ENCODE measurements at places on chromosomes 5 and 9.

DNA sequence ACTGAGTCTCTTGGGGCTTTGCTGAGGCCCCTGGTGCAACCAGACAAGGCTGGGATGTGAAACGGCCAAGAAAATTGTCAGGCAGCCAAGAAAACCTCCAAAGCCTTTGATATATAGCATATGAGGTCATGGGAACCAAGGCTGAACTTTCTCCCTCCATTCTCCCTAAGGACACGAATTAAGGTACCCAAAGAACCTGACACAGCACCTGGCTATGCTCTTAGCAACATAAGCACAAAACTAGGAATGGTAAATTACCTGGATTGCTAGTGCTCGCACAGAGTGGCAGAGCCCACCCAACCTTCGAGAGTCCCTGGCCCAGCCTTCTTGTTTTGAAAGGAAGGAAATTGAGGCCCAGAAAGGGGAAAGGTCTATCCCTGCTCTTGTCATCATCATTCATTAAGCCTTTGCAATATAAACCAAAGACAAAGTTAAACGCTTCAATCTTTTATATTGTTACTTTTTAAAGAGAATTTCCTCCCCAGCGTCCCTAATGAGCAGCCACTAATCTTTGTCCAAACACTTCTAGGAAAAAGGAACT, 220.0 kb upstream of the NR4A3 start:
- no peak for DNase-seq

DNA sequence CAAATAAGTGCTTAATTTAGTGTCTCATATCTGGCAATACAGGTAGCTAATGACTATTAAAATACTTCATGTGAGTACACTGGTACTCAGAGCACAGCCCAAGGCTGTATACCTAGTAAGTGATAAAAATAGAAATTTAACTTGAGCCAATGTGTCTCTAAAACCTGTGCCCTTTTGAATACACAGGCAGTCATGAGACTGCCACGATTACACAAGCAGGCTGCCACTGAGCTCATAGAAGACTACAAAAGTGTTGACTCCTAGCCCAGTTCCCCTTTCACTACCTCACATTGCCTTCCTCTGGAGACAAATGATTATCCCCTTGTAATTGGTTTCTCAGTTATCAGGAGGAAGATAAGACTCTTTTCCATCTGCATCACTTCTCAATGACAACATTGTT, 66.3 kb upstream of the PAPPA start:
- no peak for DNase-seq

- no peak for DNase-seq
Observed at GRCh38 chr5:5332287-5332686, 90.2 kb upstream of the ICE1 start.

DNA sequence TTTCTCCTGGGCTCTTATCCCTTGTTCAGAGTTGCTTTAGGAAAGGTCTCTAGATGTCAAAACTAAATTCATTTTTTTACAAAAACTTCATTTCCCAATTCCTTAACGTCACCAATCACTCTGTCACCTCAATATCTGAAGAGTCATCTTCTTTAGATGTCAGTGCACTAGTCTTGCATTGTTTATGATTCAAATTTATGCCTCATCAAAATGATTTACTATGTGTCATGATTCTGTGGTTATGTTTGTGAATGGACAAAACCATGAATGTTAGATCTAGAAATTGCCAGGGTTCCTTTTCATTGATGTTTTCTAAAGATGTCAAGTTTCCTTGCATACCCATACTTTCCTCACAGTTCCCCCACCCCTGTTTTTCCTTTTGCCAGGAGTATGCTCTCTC, 21.5 kb downstream of the CWC27 start:
- no peak for DNase-seq

- DNase-seq: no peak
Observed at GRCh38 chr5:134845335-134845851, 375 bp upstream of the C5orf24 start.

DNA sequence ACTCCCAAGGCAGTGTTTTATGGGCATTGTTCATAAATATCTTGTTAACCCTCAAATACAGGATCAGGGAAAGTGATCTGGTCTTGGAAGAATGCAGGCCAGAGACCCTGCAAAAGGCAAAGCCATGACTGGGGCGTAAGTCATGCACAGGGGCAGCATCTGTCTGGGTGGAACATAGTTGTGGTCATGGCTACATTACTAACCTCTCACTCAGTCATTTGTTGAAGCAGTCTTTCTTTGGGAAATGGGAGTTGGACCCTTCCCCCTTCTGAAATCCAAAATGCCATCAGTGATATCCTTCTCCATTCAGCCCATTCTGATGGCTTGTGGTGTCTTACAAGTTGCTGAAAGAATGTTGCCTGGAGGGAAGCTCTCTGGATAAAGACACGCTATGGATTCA, 68.1 kb downstream of the GDNF start:
- no peak for DNase-seq

DNA sequence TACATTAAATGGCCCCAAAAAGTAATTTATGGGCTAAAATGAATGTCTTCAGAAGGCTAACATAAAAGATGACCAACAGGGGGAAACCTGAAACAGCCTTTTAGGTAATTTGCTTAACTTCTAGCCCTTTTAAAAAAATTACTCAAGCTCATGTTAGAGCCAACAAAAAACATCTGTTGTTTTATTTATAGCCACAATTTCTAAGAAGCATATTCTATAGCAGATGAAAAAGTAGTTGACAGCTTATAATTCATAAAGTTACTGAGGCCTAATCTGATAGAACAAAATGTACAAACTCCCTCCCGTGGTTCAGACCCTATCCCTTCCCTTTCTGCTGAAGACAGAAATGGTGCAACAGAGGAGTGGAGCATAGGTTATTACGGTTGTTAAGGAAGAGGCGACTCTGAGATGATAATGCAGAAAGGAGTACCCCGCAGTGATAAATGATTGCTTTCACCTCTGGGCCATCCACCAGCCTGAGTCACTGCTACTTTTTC, 46.1 kb downstream of the PIK3R1 start:
- peak; percentile 87 for DNase-seq

DNA sequence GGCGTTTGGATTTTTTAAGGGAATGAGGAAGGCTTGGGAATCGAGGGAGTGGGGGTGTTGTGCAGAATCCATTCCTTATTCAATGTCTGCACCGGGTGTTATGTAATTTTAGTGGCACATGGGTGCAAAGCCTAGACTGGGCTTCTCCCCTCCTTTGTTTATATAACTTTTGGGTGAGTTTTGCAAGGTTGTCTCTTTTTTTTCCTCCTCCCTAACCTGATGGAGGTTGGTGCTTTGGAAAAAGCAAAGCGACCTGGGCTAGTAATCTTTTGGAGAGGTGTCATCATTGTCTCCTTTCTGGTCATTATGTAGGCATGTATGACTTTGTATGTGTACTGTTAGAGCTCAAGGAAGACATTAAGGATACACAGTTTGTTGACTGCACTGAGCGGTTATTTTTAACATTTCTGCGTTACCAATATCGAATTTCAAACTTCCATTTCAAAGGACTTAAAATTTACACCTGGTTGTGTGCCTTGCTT, 3.1 kb downstream of the SMARCA2 start:
- no peak for DNase-seq

DNA sequence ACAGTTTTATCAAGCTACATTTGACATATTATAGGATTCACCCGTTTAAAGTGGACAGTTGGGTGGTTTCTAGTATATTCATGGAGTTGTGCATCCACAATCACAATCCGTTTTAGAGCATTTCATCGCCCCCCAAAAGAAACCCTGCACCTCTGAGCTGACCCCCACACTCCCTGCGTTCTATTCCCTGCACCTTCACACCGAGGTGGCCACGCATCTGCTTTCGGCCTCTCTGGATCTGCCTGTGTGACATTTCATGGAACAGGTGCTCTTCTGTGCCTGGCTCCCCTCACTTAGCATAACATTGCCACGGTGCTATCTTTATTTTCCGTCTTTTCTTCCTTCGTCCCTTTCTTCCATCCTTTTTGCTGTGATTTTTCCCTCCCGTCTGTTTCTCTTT, 32.7 kb downstream of the HRH2 start:
- no peak for DNase-seq

DNA sequence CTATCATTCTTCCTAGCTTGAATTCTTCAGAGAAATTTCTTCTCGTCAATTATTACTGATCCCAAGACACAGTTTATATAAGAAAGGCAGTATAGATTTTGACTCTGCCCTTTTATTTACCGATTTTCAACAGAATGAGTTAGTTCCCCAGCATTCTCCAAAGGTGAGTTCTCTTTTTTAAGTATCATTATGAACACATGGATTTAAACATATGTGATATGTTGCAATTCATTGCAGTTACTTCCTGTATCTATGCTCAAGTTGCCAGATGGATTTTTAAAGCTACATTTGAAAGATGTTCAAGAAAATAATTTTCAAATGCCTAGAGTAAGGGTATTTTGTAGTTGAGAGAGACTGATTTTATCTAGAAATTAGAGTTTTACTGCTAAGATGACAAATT, 8.4 kb downstream of the WDR41 start:
- DNase-seq: no peak

DNA sequence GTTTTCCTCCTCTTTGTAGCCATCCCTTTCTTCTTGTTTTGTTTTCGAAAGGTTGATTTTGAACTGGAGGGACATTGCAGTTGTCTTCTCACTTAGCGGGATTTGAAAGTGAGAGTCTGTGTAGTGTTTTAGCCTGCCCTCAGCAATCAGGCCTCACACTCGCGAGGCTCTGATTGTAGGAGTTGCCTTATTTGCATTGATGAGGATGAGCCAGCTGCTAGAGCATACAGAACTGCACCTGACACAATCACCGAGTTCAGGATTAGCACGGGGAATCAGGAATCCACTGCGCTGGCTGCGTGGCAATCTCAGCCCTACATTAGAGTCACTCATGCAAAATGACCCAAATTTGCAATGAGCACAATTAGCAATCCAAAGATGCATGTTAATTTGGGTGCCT, 122.5 kb upstream of the TMEM161B start:
- DNase-seq: no peak

- DNase-seq: no peak
Observed at GRCh38 chr5:162529886-162530285, 462.3 kb downstream of the GABRG2 start.

GRCh38 chr5:92635001-92635461, 946.0 kb downstream of the NR2F1-AS1 start:
- no peak for DNase-seq

DNA sequence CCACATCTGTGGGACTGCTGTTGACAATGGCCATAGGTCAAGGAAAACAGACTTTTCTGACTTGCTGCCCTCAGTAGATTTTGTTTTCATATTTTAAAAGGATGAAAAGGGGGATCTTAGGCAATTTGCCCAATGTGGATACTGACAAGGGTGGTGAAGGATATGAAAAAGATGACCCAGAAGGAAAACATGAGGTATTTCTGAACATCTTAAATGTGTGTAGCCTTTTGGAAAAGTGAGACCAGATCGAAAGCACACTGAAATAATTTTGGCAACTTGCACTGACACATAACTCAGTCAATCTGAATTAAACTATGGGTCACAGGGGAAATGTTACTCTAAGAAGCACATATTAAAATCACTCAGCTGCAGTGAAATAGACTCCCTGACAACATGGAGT, 1793.0 kb upstream of the ACO1 start:
- no peak for DNase-seq

GRCh38 chr5:40260361-40260760, 419.4 kb upstream of the PTGER4 start:
- DNase-seq: no peak

DNA sequence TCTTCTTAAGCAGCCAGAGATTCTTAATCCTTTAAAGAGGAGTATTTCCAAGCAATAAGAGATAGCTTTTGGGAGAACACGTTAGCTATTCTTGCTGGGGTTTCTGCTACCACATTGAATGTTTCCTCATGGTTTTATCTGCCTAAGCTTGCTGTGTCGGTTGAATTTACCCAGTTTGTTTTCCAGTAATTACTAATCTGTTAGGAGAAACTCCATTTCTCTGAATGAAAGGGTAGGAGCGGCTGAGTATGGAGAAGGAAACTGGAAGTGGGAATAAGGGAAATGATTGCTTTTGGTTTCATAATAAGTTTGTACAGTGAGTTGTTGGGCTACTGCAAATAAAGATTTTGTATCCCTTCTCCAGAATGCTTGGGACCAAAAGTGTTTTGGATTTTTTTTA, 1.2 kb downstream of the JAK2 start:
- DNase-seq: no peak

DNA sequence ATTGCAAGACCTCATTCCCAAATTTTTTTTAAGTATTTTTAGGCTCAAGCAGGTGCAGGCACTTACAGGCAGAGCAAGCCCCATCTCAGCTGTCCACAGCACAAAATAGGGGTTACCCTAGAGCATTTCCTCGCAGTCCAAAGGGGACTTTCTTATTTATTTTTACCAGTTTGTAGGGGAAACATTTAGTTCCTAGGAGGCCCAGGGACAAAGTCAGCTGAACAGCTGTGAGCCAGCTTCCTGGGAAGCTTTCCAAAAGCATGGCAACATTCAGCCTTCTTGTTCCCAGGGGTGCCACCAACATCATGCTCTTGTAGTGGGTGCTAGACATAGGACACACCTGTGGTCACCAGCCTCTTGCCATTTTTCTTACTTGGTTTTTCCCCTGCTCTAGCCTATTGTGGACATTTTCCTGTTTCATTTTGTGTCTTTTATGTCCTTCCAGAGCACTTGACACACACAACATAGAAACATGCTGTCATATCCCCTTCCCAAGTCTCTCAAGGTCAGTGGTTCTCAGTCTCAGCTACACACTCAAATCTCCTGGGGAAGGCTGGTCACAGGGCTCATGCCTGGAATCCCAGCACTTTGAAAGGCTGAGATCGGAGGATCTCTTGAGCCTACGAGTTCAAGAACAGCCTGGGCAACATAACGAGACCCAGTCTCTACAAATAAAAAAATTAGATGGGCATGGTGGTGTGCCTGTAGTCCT, 38.2 kb downstream of the HAVCR1 start:
- DNase-seq: no peak

DNA sequence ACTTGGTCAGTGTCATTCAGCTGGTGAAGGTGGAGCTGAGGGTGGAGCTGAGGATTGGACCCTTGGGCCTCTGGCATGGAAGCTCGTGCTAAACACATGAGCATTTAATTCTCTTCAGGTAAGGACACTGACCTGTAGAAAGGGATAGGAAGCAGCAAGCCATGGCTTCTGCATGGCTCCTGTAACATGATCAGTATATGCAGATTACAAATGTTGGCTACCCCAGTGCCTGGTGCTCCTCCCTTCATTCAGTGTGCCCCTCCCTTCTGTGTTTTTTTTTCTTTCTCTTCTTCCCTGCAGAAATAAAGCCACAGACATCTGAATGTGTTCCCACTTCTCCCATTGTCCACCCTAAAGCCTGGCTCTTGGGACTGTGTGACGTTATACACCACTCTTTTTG, 52.9 kb downstream of the ARHGAP26 start:
- DNase-seq: no peak

DNA sequence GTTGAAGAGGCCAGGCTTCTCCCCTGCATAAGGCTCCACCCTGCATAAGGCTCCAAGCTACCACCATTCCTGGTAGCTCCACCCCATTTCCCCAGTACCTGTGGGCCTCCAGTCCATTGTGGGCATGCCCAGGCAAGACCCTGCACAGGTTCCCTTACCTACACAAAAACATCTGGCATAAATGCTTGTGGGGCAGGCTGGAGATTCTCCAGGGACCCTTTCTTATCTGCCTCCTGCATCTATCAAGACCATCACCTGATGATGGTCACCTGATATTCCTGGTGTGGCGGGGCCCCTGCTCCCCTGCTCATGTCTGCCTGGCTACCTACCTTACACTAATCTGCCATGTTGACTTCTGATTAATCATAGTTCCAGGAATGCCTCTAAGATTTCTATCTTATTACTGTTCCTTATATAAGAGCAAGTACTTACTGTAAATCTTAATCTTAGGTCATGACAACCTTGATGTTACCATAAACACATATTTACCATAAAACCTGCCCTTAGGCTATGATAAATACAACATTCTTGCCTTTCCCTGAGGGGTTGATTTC, 41.0 kb downstream of the FGD3 start:
- no peak for DNase-seq
